ENCODE measurements at places on chromosomes 16 and 17. TPM values are rescaled to one million over a fixed set of nuclear protein-coding genes. Genes with fewer than 3 reads are reported as not detected.

DNA sequence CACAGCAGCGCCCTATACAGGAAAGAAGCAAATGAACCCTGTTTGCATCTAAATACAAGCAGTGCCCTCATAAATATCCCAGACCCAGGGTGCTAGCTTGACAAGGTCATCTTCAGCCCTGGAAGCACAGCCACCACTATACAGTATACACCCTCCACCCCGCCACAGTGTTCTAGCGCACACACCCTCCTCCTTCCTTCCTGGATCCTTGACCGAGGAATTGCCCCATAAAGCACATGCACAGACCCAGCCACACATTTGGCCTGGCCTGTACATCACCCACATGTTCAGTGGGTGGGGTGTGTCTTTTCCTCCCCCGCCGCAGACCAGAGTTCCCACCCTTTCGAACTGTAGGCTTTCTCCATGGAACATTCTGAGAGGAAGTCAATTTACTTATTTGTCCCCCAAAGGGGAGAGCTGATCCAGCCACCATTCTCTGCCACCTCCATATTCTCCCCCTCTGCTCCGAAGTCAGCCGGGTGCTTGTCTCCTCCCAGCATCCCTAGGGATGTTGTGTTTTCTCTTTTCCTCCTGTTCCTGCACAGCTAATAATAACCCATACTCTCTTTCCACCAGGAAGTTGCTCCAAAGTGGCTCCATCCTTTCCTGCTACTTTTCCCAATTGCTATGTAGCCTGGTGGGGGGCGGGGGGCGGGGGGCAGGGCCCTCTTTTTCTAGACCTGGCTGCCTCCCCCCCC lies 6.6 kb downstream of the ABI3 start:
- peak; percentile 77 for DNase-seq

DNA sequence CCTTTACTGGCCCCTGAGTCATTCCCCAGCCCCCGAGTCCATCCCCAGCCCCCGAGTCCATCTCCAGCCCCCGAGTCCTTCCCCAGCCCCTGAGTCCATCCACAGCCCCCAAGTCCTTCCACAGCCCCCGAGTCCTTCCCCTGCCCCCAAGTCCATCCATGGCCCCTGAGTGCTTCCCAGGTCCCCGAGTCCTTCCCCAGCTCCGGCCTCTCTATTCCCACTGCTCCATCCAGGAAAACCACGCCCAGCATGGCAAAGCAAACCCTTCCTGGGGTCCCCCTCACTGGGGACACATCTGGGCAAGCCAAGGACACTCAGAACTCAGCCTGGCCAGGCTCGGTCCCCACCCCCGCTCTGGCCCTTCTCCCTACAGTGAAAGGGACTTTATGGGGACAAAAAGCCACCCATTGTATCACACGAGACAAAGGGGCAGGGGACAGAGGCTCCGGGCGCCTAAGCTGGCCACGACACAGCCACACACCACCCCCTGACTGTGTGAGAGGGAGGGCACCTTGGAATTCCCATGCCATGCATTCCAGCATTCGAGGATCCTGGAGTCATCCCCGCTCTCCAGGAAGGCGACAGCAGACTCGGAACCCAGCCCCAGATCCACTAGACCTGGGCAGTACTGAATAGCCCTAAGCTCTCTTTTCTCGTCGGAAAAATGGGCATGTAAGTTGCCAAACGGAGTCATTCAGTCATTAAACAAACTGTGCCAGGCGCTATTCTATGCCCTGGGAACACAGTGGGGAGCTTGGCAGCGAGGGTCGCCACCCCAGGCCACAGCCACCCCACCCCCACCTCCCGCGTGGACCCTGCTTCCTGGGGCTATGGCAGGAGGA lies 14.0 kb downstream of the PLLP start:
- no peak for DNase-seq

The GP1BA gene
- 0.23 TPM for total RNA-seq

The SRCIN1 gene
- total RNA-seq, result 4.8 TPM

GRCh38 chr16:24853830-24854229 lies 8.1 kb downstream of the SLC5A11 start:
- peak; percentile 72 for DNase-seq

The TP53TG3B gene
- total RNA-seq, result not detected

The CDH3 gene
- 0.29 TPM for total RNA-seq

The DNAAF8 gene
- not detected for total RNA-seq

- no peak for DNase-seq
Observed at GRCh38 chr17:71667661-71668060, 453.2 kb upstream of the SOX9 start.

The GAST gene
- not detected for total RNA-seq

DNA sequence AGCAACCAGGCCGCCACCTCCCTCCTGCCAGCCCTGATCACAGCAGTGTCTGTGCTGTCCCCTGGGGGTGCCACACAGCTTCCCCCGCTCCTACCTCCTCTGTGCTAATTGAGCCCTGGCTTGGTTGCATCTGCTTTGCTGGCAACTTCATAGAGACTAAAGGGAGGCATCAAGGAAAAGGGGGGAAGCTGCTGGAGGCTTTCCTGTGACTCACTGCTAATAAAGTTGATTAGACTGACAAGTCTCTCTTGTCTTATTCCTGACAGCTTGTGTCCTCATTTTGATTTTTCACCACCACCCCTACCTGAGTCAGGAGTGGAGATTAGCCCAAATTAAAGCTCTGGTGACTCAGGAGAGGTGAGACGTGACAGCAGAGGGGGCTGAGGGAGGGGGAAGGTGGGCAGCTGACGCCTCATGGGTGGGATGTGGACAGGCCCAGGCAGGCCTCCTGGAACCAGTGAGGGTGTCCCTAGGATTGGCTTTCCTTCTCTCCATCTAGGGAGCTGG lies 310.0 kb downstream of the CBLN1 start:
- DNase-seq, result no peak

GRCh38 chr17:71102777-71103176 lies 933.4 kb downstream of the KCNJ2 start:
- DNase-seq, result no peak

- DNase-seq, result no peak
Observed at GRCh38 chr17:77327566-77328464, 187.0 kb downstream of the SEC14L1 start.

The MYCBPAP gene
- 1.9 TPM for total RNA-seq

The SOX9 gene
- 23.5 TPM for total RNA-seq

DNA sequence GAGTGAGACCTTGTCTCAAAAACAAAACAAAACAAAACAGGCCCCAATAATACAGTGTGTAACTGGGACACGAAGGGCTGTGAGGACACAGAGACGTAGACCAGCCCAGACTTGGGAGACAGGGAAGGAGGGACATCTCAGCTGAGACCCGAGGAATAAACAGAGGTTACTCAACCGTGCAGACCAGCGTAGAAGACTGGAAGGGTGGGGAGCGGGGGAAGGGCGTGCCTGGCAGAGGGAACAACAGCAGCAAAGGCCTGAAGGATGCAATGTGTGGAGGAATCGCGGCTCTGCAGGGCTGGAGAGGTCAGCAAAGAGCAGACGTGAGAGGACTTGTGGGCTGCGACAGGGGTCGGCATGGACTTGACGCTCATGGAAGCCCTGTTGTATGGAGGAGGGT lies 11.6 kb upstream of the CES4A start:
- DNase-seq, result no peak

GRCh38 chr17:1108765-1109605 lies 70.8 kb downstream of the ABR start:
- peak; percentile 73 for DNase-seq

GRCh38 chr16:47731252-47731651 lies 270.1 kb downstream of the PHKB start:
- no peak for DNase-seq

The TMEM88 gene
- 24.6 TPM for total RNA-seq

GRCh38 chr16:67701420-67701819 lies 17.7 kb downstream of the GFOD2 start:
- no peak for DNase-seq

- no peak for DNase-seq
Observed at GRCh38 chr17:76208120-76208519, 32.2 kb downstream of the RNF157 start.

DNA sequence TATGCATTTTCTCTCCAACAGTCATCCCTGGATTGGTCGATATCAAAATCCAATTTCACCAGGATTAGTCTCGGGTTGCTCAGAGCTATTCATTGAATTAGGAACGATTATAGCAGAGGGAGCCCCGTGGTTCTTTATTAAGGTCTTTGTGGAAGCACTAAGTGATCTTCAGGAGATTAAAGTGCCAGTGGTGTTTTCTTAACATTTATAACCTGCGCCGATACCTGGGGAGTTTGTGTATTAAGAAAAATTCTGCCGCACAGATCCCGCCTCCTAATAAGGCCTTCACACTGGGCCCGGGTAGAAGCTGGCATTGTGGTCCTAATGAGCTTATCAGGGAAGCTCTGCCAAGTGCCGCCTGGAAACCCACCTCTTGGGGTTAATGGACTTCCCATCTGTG lies 238.7 kb downstream of the RBFOX1 start:
- DNase-seq, result no peak

DNA sequence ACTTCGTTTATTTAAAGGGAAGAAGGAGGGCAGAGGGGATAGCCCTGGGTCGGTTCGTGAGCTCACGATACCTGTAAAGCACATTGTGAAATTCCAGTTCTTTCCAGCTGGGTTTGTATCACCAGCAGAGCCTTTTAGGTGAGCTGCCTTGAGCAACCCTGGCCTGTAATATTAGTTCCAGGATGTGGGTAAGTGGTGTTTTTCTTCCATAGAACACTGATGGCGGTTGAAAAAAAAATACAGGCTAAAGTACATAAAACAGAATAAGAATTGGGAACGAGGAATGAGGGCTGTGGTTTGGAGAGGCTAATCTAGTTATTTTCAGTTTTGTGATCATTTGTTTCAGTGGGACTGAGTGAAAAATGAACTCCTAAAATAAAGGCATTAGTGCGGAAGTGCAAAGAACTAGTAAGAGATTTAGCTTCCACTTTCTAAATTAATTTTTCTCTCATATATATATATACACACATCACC lies 20.6 kb downstream of the HS3ST3B1 start:
- no peak for DNase-seq

DNA sequence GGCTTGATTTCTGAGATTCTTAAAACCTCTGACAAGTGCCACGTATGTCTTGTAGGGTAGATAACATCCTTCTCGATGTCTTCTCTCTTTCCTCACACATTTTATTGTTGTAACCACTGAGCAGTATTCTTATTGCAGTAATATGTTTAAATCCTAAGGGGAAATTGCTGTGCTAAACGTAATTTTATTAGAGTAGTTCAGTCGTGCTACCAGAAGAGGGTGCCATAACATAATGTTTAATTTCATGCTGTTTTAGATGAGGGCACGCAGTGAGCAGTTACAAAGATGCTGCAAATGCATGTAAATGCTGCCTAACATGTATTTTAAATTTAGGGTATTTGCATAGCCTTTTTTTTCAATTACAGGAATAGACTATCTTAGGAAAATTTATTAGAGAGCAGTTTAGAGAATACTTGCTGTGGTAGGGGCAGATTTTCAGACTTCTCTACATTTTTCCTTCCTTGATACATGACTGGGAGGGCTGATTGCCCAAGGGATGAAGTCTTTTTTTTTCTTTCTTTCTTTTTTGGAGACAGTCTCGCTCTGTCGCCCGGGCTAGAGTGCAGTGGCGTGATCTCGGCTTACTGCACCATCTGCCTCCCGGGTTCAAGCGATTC lies 51.7 kb downstream of the GAN start:
- DNase-seq, result no peak

DNA sequence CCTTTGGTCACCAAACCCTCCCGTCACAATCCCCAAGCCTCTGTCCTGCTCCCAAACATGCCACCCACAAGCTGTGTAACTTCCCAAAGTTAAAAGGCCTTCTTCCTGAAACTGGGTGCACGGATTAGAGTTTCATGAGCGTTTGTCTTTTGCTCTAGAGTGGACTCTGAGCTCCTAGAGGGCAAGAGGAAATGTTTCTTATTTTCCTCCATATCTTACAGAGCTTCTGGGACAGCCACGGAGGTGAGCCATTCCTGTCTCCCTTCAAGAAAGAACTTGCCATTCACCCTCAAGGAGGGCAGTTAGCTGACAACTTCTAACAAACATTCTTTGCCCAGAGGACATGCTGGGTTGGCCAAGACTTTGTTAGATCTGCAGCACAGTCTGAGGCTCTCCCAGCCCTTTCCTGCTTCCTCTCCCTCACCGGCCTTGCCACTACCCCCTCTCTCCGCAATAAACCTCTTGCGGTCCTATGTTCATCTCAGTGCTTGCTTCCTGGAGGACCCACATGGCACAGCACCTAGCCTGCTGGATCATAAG lies 2.6 kb upstream of the MYCBPAP start:
- no peak for DNase-seq

DNA sequence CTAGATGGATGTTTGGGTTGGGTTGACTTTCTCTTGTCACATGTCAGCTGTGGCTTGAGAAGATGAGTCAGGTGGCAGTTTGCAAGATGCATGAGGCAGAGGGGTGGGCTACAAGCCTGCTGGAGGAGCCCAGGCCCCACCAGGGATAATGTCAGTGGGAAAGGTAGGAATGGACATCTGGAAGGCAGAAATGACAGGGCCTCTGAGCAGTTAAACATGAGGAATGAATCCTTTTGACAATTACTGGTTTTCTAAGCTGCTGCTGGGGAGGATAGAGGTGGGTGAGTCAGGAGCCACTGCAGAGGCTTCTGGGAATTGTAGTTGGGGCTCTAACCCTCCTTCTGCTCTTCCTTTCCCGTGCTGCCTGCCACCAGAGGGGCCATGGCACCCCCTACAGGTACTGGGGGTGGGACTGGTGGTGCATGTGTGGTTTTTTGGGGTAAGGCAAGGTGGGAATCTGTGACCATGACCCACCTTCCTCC lies 15.7 kb downstream of the SLC52A1 start:
- no peak for DNase-seq

DNA sequence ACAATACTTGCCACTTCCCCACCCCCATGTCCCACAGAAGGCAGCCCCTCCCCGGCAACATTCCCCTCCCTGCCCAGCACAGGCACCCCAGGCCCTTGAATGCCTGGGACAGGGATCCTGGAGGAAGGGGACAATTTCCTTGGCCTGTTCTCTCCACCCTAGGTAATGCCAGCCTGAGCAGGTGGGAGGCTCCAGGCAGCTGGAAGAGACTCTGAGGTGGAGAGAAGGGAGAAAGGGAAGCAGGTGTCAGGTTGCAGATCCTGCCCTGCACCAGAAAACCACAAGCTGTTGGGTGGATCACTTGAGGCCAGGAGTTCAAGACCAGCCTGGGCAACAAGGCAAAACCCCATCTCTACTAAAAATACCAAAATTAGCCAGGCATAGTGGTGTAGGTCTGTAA lies 8.9 kb downstream of the MPP2 start:
- DNase-seq, result no peak

- DNase-seq, result no peak
Observed at GRCh38 chr16:68093816-68094613, 8.8 kb downstream of the NFATC3 start.

GRCh38 chr16:23013484-23013883 lies 135.8 kb downstream of the USP31 start:
- no peak for DNase-seq

The TEKT1 gene
- not detected for total RNA-seq

GRCh38 chr17:50397919-50398285 lies 579 bp upstream of the LRRC59 start:
- DNase-seq, result no peak

GRCh38 chr16:50668368-50669008 lies 12.6 kb downstream of the SNX20 start:
- DNase-seq, result no peak
